ENCODE measurements at places on chromosomes 2 and 18. TPM values are rescaled to one million over a fixed set of nuclear protein-coding genes. Genes with fewer than 3 reads are reported as not detected.

DNA sequence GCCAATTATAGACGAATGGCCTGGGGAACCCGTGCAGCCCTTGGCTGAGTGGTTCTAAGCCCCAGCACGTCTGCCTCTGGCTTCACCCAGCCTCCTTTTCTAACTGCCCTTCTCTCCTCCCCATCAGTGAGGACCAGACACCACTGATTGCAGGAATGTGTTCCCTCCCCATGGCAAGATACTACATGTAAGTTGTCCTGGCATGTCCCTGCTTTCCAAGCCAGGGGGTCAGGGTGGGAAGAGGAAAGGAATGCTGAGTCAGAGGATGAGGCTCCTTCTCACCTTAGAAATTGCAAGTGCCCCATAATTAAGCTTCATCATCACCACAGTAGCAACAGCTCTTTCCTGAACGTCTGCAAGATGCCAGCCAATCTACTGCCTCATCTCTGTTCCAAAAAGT is 4.8 kb downstream of the IL1F10 start:
- no peak overlapping the region for H3K4me3 ChIP-seq
- H3K4me1 ChIP-seq: no peaks in the 10 kb centered on the region
- H3K27ac ChIP-seq: no peak overlapping the region
- no peak for DNase-seq

- H3K36me3 ChIP-seq: no peaks in the 10 kb centered on the region
- H3K4me3 ChIP-seq: no peak overlapping the region
- DNase-seq: no peak
- no peaks in the 10 kb centered on the region for H3K27me3 ChIP-seq
- no peak overlapping the region for H3K27ac ChIP-seq
These were observed 16.6 kb upstream of the CPS1 start for GRCh38 chr2:210539578-210540416.

GRCh38 chr18:22670914-22671313 is 253.2 kb upstream of the CTAGE1 start:
- no peak overlapping the region for H3K4me3 ChIP-seq
- DNase-seq: no peak
- H3K27ac ChIP-seq: no peak overlapping the region
- H3K36me3 ChIP-seq: peaks cover 6% of the 10 kb centered on the region

DNA sequence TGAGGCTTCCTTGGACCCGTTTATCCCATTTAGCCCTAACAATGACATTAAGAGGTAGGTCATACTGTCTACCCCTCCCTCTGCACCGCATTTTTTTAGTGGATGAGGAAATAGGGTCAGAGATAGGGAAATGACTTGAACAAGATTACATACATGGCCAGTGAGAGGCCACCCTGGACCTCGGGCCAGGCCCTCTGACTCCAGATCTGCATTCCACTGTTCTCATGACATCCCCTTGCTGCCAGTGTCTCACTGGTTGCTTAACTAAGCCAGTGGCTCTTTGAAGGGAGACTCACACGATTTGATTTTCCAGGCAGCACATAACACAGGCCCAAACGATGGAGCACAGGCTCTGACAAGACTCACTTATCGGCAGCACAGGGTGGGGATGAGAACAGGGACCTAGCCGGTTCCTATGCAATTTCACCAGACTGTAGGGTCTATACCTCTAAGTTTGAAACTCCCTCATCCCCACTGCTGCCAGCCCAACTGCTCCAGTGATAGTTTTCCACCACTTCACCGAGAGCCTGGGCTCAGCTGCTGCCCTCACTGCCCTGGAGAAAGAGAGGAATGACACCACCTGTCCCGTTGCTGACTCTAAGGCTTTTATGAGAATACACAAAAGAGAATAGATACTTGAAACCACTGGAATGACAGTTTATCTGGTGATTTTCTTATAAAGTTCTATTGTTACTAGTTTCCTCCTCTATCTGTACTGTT is 82.5 kb downstream of the TMEM247 start:
- no peaks in the 10 kb centered on the region for H3K4me1 ChIP-seq
- no peak overlapping the region for H3K4me3 ChIP-seq
- H3K27me3 ChIP-seq: no peaks in the 10 kb centered on the region
- no peak for DNase-seq
- H3K27ac ChIP-seq: no peak overlapping the region

- no peak for DNase-seq
- H3K27ac ChIP-seq: no peak overlapping the region
- H3K36me3 ChIP-seq: no peaks in the 10 kb centered on the region
- H3K4me1 ChIP-seq: no peaks in the 10 kb centered on the region
- H3K27me3 ChIP-seq: peaks cover 1% of the 10 kb centered on the region
- no peak overlapping the region for H3K4me3 ChIP-seq
These were observed 1627.6 kb upstream of the ZEB2 start for GRCh38 chr2:146147448-146148012.

DNA sequence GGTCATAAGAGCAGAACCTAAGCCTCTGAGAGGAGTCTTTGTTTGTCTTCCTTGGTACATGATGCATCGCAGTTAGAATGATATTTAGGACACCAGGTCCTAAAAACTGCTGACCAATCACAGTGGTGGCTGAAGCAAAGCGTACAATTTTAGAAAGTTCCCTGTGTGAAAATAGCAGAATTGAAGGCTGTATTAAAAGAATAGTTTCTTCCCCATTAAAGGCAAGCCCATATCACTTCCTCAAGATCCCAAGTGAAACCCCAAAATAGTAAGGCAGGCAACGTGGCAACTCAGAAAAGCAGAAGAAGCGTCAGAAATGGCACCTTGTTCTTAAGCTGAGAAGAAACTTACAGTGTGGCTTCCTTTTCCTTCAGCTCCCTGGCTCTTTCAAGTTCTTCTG is 154.8 kb upstream of the PGAP1 start:
- no peak overlapping the region for H3K4me3 ChIP-seq
- H3K36me3 ChIP-seq: no peaks in the 10 kb centered on the region
- peaks cover under 1% of the 10 kb centered on the region for H3K4me1 ChIP-seq
- H3K27me3 ChIP-seq: peaks cover 6% of the 10 kb centered on the region

DNA sequence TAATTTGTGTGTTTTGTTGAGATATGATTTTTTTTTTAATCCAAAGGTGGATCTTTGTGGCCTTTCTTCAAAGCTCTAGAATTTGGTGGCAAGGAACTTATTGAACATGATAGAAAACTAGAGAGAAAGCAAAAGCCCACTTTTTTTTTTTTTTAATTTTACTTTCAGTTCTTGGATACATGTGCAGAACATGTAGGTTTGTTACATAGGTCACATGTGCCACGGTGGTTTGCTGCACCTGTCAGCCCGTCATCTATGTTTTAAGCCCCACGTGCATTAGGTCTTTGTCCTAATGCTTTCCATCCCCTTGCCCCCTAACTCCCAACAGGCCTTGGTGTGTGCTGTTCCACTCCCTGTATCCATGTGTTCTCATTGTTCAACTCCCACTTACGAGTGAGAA is 135.9 kb downstream of the RHBDD1 start:
- no peaks in the 10 kb centered on the region for H3K27me3 ChIP-seq

DNA sequence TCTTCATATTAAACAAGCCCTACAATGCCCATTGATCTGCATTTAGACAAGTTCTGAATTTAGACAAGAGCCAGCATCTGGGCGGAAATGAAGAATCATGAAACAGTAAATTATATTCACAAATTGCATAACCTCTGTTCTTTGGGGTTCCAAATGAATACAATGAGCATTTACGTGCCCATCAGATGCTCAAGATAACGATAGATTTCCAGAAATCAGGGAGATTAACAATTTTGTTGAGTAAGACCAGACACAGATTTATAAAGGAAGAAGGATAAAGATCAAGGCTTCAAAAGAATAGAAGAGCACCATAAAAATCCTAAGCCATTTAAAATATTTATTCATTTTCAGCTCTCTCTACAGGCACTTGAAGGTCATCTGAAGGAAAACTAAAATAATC is 59.7 kb upstream of the CDH20 start:
- H3K27ac ChIP-seq: no peak overlapping the region
- no peaks in the 10 kb centered on the region for H3K4me1 ChIP-seq
- H3K4me3 ChIP-seq: no peak overlapping the region
- no peaks in the 10 kb centered on the region for H3K36me3 ChIP-seq

DNA sequence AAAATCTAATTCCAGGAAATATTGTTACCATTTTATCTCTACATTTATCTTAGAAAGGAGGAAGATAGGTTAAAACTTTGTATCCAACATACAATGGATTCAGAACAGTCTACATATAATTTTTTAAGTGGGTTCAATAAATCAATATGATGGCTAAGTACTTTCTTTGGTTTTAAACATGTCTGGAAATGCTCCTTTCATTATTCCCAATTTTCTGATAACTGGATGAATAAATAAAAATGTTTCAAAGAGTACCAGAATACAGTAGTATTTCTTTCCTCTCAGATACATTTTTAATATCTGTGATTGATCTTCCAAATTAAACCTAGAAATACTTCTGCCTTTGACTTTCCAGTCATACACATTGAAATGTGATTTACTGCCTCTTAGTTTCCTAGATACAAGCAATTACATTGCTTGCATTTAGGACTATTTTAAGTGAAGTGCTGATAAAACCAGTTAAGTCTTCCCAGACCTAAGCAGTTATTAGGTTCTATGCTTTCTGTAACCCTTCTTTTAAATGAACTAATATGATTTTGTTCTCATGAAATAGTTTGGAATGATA is 283.5 kb downstream of the CCDC178 start:
- H3K4me1 ChIP-seq: peaks cover 10% of the 10 kb centered on the region
- no peaks in the 10 kb centered on the region for H3K36me3 ChIP-seq
- no peaks in the 10 kb centered on the region for H3K27me3 ChIP-seq
- no peak overlapping the region for H3K4me3 ChIP-seq
- DNase-seq: no peak
- no peak overlapping the region for H3K27ac ChIP-seq

DNA sequence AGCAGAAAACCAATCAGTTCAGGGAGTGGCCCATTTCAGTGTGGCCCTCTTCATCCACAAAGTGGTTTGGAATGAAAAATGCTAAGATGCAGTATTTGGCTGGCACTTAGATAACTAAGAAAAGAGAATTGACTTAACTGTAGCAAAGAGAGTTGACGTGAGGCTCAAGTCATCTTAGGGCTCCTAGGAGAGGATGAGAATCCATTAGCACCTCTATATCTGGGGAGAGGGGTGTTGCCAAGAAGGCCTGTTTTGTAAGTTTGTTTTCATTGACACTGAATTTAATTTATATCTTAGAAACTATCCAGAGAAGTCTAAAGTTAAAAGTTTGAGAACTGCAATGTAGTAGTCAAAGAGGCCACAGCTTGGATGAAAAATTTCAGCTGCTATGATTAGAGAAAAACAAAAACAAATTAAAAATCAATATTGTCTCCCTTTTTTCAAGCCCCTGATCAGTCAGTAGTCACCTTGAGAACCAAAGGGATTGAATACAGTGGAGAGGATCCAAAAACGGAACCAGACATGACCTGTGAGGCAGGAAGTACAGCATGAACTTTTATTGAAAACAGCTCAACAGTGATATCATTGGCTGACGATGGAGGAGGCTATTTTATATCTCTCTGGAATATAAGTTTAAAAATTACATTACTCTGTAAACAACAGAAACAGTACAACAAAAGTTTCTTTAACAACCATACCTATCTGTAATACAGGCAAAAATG is 52.7 kb downstream of the PHLPP1 start:
- peaks cover 1% of the 10 kb centered on the region for H3K27me3 ChIP-seq
- H3K4me1 ChIP-seq: peaks cover 23% of the 10 kb centered on the region
- H3K27ac ChIP-seq: no peak overlapping the region
- DNase-seq: no peak

DNA sequence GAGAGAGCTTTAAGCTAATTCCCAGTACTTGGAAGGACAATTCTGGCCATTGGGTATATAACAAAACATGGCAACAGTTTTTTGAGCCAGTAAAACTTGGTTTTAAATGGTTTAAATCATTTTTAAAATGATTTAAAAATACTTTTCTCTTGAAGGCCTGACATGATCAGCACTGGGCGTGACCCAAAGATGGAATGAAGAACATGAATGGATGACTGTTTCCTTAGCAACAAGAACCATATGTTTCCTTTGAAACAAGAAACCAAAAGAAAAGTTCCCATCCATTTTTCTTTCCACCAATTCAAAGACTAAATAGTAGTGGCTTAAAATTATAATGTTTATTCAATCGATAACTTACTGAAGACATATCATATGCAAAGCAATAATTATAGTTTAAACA is 348.3 kb upstream of the FIGN start:
- H3K4me1 ChIP-seq: no peaks in the 10 kb centered on the region
- H3K27ac ChIP-seq: no peak overlapping the region
- no peak overlapping the region for H3K4me3 ChIP-seq
- no peaks in the 10 kb centered on the region for H3K27me3 ChIP-seq
- no peak for DNase-seq

GRCh38 chr2:46493241-46493970 is 14.0 kb downstream of the TMEM247 start:
- no peak overlapping the region for H3K4me3 ChIP-seq
- no peaks in the 10 kb centered on the region for H3K4me1 ChIP-seq
- peaks cover 5% of the 10 kb centered on the region for H3K27me3 ChIP-seq
- DNase-seq: no peak
- H3K36me3 ChIP-seq: no peaks in the 10 kb centered on the region

DNA sequence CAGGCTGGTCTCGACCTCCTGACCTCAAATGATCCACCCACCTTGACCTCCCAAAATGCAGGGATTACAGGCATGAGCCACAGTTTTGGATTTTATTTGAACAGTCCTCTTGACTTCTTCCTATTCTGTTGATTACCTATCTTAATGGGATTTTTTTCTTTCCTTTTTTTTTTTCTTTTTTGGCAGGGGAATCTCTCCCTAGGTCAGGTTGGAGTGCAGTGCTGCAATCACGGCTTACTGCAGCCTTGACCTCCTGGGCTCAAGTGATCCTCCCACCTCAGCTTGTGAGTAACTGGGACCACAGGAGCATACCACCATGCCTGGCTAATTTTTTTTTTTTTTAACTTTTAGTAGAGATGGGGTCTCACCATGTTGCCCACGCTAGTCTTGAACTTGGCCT is 2.8 kb downstream of the MTHFD2 start:
- H3K27me3 ChIP-seq: no peaks in the 10 kb centered on the region
- DNase-seq: no peak
- H3K36me3 ChIP-seq: peaks cover 3% of the 10 kb centered on the region
- H3K4me3 ChIP-seq: no peak overlapping the region
- no peak overlapping the region for H3K27ac ChIP-seq

- H3K4me3 ChIP-seq: no peak overlapping the region
- no peaks in the 10 kb centered on the region for H3K36me3 ChIP-seq
- H3K4me1 ChIP-seq: no peaks in the 10 kb centered on the region
- H3K27ac ChIP-seq: no peak overlapping the region
- no peaks in the 10 kb centered on the region for H3K27me3 ChIP-seq
These were observed 1371.5 kb upstream of the TMEFF2 start for GRCh38 chr2:193566276-193566675.

DOCK10 gene
- 7.6 TPM for total RNA-seq

SPEG gene
- 6.1 TPM for total RNA-seq

SERPINB12 gene
- not detected for total RNA-seq

ABI2 gene
- 101 TPM for total RNA-seq

ADCYAP1 gene
- 18.5 TPM for total RNA-seq

LYG2 gene
- 1.7 TPM for total RNA-seq

TRIM54 gene
- total RNA-seq: not detected

SNED1 gene
- 2.3 TPM for total RNA-seq

KCNG2 gene
- total RNA-seq: 0.56 TPM

Measured in endothelial cell (in vitro differentiated cells).